Renal cortex interstitium (tissue), 15 donors: ENCODE measurements at places on chromosomes 1 and 21. TPM values are rescaled to one million over a fixed set of nuclear protein-coding genes. Genes with fewer than 3 reads are reported as not detected.

Gene SESN2
- polyA plus RNA-seq: 19.7 TPM

Gene JAM2
- 10.7 TPM for polyA plus RNA-seq

Gene KIRREL1
- polyA plus RNA-seq: 179 TPM

Gene PROK1
- polyA plus RNA-seq: 0.07 TPM

Gene MCOLN3
- 8.7 TPM for polyA plus RNA-seq

Gene AIRE
- 0.49 TPM for polyA plus RNA-seq

Gene CLCNKA
- 13.5 TPM for polyA plus RNA-seq

Gene LCE3E
- polyA plus RNA-seq: not detected

Gene HSPA6
- polyA plus RNA-seq: 0.33 TPM

Gene RIPPLY3
- 1.9 TPM for polyA plus RNA-seq

Gene ELAPOR1
- polyA plus RNA-seq: 1.9 TPM

DNA sequence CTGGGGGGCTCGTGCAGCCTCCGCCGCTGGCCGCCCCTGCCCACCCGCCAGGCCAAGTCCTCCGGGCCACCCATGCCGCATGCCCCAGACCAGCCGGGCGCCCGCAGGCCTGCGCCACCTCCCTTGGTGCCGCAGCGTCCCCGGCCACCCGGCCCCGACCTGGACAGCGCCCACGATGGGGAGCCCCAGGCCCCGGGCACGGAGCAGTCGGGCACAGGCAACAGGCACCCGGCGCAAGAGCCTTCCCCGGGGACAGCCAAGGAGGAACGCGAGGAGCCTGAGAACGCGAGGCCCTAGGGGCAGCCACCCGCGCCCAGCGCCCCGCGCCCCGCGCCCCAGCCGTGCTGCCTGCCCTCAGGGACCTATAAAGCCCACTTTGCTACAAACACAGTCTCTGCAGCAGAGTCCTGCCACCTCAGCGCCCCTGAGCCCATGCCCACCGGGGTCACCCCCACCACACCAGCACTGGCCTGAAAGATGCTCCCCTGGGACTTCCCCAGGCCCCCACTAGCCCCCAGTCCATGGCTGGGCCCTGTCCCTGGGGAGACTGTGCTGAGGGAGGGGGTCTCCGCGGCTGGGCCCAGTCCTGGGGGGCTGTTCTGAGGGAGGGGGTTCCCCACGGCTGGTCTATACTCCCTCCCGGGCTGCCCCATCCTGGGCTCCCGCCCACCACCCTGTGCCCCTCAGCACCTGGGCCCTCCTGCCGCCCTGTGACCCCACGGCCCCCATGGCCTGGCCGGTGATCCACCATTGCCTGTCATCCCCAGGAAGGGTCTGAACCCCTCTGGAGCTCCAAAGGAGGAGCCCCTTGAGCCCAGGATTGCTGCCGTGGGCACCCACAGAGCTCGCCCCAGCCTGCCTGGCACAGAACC is 8.6 kb downstream of the TNFRSF18 start:
- DNase-seq: no peak

DNA sequence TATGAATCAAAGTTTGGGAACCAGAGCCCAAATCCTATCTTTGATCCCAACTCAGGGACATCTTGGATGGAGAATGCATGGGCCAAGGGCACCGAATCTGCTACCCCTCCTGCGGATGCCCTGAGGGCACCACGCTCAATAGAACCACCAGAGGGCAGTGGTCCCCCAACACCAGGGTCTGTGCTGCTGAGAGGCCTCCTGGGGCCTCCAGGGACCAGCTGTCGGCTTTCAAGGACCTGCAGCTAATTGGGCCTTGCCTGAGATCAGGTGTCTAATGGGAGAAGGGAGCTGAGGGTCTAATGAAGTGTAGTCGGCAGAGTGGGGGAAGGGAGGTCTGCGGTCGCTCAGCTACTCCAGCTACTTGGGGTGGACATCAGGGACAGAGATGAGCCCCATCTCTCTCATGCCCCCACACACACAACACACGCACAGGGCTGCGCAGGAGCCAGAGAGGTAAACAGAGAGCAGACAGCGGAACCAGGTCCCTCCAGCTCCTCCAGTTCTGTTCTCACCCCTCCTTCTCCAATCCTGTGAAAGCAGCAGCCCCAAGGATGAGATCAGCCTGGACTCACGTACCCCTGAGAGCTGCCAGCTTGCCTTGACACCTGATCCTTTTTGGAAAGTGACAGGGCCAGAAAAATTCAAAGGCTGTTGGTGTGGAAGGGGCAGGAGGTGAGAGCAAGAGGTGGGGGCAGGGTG is 34.9 kb upstream of the PPP1R15B start:
- peak; percentile 63 for DNase-seq

DNA sequence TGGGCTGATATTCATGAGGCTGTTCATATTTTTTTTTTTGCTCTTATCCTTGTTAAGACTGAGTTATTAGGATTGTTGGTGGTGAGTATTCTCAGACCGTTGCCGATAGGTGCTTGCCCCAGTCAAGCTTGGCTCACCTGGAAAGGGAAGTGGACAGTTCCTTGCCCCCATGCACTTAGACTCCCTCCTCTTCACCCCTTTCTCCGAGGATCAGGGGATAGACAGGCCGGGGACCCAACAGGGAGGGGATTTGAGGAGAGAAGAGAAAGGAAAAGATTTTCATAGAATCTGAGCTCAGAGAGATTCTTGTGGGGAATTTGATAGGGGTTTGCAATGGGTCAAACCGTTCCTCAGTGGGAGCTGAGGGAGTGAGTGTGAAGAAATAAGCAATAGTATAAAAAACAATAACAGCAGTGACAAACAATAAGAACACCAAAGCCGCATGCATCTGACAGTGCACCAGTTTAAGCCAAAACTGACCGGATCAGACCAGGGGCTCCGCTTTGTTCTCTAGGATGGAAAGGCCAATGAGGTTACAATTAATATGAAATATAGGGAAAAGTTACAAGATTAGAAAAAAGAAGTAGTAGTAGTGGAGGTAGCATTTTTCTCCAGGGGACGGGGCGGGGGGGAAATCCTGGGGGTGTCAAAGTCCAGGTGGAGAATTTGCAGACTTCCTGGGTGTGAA is 8.9 kb downstream of the PAX7 start:
- DNase-seq: no peak

- DNase-seq: no peak
Observed at GRCh38 chr1:101247404-101248287, 10.8 kb downstream of the S1PR1 start.

DNA sequence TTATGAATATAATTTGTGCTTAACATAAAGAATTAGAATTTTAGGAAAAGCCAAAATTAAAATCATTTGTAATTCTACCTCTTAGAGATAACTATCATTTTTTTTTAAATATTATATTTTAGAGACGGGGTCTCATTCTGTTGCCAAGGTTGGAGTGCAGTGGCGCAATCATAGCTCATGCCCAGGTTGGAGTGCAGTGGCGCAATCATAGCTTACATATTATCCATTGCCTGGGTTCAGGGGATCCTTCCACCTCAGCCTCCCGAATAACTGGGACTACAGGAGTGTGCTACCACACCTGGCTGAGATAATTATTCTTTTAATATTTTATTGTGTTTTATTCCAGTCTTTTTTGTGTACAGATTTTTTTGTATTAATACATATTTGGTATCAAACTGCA is 8.3 kb downstream of the RASAL2 start:
- DNase-seq: no peak

DNA sequence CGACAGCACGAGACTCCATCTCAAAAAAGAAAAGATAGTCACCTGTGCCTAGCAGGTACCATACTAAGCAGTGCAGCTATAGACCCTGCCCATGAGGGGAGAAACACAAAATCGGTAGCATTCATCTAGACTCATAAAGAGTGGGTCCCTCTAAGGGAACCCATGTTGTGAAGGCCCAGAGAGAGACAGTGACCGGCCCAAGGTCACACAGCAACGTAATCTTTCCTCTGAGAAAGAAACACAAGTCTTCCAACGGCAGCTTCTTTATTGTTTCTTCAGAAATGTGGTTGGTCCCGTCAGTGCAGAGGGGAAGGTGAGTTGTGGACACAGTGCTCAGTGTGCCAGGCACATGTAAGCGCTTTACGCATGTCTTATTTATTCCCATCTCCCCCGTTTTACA is 198.6 kb upstream of the TMEM51 start:
- no peak for DNase-seq

DNA sequence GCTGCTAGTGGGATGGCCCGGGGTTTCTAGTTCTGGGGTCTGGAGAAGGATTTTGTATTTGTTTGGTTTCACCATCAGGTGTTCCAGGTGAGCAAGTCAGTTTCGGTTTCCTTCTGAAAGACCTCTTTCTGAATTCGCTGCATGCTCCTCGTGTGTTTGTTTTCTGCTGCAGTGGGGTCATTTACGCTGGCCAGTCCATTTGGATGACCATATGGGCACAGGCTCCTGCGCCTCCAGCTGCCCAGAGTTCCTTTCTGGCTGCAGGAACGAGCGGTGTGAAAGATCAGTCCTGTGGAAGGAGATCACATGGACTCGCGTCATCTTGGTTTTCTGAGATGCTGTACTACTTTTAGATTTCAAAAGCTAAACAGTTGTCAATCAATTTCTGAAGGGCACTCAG is 83.7 kb upstream of the GCLM start:
- DNase-seq: no peak

GRCh38 chr1:202351725-202352124 is 3.2 kb downstream of the PPP1R12B start:
- no peak for DNase-seq

GRCh38 chr1:153880962-153881361 is 41.8 kb downstream of the GATAD2B start:
- peak; percentile 99 for DNase-seq

GRCh38 chr1:225710804-225711203 is 57.9 kb upstream of the ENAH start:
- DNase-seq: no peak

DNA sequence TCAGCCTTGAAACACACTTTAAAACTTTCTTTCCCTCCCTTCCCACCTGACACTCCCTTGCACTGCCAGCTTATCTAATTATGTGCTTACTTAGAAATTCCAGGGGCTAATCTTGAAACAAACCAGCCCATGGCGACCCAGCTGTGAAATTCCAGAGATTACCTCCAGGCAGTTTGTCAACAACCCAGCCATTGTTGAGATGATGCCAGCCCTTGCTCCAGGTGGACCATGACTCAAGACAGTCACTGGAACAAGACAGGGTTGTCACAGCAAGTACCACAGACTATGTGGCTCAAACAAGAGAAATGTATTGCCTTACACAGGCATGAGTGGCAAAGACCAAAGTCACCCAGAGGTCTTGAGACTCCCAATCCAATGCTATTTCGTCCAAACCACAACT is 7.9 kb downstream of the FYB2 start:
- no peak for DNase-seq

DNA sequence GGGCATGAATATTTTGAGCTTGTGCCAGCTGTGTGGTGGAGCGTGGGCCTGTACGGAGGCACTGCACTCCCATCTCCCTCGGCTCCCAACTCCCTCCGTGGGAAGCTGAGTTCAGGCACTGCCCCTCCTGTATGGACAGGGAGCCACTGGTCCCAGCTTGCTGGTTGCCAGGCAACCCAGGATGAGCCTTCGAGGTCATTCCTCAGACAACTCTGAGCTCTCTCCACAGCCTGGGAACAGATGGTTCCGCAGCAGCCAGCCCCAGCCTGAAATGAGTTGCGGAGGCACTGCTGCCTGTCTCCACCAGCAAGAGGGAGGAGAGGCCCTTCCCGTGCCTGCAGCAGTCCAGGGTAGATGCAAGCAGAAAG is 58.4 kb upstream of the TENT5B start:
- DNase-seq: no peak

- DNase-seq: no peak
Observed at GRCh38 chr1:79902418-79902817, 895.9 kb upstream of the ADGRL4 start.

- DNase-seq: peak; percentile 43
Observed at GRCh38 chr21:35840197-35840799, 220.0 kb downstream of the SETD4 start.

- no peak for DNase-seq
Observed at GRCh38 chr1:172733815-172734214, 74.9 kb downstream of the FASLG start.

DNA sequence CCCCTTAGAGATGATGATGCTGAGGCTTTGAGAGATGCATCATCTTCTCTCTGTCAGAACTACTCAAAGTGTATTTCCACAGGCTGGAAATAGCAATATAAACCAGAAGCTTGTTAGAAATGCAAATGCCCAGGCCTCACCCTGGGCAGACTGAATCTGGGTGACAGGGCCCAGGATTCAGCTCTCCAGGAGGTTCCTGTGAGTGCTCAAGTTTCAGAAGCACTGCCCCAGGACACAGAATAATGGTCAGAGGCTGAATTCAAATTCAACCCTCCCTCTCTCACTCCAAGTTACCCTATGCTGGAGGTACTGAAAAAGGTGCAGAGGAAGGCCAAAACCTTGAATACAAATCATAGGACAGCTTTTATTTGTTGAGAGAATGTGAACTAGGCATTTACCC is 98.5 kb upstream of the NGF start:
- DNase-seq: no peak

GRCh38 chr1:169595764-169596711 is 9.8 kb upstream of the F5 start:
- DNase-seq: peak; percentile 53

GRCh38 chr1:8315573-8316475 is 2.1 kb upstream of the SLC45A1 start:
- no peak for DNase-seq

DNA sequence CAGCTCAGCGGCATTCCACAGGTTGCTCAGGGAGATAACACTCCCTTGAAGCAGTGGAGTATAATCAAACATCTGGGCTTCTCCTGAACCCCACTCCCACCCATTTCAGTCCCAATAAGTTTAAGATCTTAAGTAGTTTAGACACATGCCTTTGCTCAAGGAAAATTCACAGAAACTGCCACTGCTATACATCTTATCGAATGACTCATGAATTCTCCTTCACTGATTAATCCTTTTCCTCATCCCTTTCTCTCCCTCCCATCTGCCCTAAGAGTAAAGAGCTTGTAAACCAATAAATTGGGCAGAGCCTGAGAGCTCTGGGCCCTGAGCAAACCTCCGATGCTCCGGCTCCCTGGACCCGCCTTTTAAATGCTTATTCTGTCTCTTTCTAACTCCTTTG is 10.2 kb downstream of the VN1R5 start:
- no peak for DNase-seq

DNA sequence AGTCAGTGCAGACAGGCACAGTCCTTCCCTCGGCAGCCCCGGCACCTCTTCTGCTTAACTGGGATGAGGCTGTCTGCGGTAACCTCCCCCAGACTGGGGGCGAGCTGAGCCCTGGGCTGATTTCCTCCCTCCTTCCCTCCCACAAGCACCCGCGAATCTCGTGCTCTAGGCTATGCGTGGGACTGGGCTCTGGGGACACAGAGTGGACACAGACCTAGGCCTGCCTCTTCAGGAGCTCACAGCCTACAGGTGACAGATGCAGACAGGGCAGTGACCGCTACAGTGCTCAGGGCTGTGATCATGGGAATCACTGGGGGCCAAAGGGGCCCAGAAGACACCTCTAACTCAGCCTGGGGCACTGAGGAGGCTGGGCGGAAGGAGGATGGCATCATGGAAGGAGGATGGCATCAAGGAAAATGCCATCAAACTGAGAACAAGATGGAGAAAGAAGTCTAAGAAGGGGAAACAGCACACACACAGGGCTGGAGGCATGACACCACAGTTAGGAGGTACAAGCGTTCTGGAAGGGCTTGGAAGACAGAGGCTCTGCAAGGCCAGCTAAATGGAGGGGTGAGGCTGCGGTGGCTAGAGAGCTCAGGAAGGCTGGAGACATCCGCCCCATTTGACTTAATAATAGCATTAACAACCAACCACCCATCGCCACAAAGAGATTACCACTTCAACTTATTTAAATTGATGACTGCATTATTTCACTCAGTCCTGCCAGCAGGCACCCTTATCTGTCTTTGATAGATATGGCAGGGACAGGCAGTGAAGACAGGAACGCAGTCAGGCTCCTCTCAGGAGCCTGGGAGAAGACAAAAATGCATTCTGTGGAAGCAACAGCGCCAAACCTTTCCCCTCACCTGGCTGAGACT is 4.2 kb downstream of the TTC39A start:
- DNase-seq: no peak

- no peak for DNase-seq
Observed at GRCh38 chr1:18722270-18722669, 91.6 kb downstream of the PAX7 start.
